Heart right ventricle (tissue), 16 donors: ENCODE measurements at places on chromosomes 11 and 22. TPM values are rescaled to one million over a fixed set of nuclear protein-coding genes. Genes with fewer than 3 reads are reported as not detected.

- no peaks in the 10 kb centered on the region for H3K4me1 ChIP-seq
- no peaks in the 10 kb centered on the region for H3K27me3 ChIP-seq
- H3K4me3 ChIP-seq, result no peak overlapping the region
- no peaks in the 10 kb centered on the region for H3K36me3 ChIP-seq
- no peak for DNase-seq
- H3K27ac ChIP-seq, result no peak overlapping the region
Observed at GRCh38 chr11:16959602-16960001, 54.6 kb downstream of the PLEKHA7 start.

DNA sequence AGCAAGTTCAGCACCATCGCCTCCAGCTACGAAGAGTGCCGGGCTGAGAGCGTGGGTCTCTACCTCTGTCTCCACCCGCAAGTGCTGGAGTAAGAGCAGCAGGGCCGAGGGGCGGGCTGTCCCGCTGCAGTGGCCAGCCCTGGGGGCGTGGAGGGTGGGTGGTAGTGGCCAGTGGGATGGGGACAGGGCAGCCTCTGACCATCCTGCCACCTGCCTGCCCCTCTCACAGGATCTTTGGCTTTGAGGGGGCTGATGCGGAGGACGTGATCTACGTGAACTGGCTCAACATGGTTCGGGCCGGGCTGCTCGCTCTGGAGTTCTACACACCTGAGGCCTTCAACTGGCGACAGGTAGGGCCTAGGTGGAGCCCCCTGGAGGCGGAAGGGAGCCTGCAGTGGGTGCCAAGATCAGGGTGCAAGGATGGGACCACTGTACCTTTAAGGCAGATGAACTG, 15.0 kb upstream of the BBS1 start:
- peaks cover 88% of the 10 kb centered on the region for H3K36me3 ChIP-seq
- no peaks in the 10 kb centered on the region for H3K27me3 ChIP-seq
- H3K4me1 ChIP-seq, result no peaks in the 10 kb centered on the region
- no peak overlapping the region for H3K4me3 ChIP-seq

DNA sequence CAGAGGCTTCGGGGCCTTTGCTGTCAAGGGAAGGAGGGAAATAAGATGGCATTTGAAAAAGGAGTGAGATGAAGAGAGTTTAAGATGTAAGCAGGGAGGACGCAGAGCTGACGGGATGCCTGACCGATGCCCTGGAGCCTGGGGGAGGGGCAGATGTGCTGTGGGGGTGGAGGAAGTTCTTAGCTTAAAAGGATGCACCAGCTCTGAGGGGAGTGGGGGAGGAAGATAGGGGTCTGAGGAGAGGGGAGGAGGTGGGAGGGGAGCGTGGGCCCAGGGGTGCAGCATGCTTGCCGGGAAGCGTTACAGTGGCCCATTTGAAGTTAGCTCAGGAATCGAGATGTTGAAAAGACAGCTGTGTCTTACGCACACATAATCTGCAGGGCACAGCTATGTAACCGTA, 56.3 kb downstream of the RPS6KA4 start:
- no peak overlapping the region for H3K27ac ChIP-seq
- DNase-seq, result no peak
- no peak overlapping the region for H3K4me3 ChIP-seq
- H3K27me3 ChIP-seq, result no peaks in the 10 kb centered on the region

- DNase-seq, result no peak
- H3K4me1 ChIP-seq, result peaks cover 4% of the 10 kb centered on the region
- peak overlapping the region; percentile 15 for H3K27ac ChIP-seq
- H3K27me3 ChIP-seq, result no peaks in the 10 kb centered on the region
- H3K36me3 ChIP-seq, result no peaks in the 10 kb centered on the region
Observed at GRCh38 chr22:23938328-23939016, 22.5 kb downstream of the GSTT2B start.

- DNase-seq, result no peak
- H3K27ac ChIP-seq, result no peak overlapping the region
- peaks cover 69% of the 10 kb centered on the region for H3K36me3 ChIP-seq
- no peak overlapping the region for H3K4me3 ChIP-seq
Observed at GRCh38 chr11:111762981-111763643, 3.1 kb downstream of the PPP2R1B start.

DNA sequence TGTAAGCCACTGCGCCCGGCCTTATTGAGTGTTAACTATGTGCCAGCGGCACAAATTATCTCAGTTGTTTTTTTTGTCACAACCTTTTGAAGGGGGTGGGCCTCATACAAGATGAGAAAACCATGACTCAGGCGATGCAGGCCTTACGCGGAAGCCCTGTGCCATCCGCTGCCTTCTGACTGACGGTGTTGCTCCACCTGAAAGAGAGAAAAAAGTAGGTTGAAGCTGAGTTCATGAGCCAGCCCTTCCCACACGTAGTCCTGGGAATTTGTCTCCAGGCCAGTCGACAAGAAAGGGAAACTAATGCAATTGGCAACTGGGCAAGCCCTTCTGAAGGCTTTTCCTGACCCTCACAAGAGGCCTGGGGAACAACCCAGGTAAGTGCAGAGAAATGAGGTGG, 96.9 kb upstream of the CRYBB3 start:
- H3K27me3 ChIP-seq, result no peaks in the 10 kb centered on the region
- no peaks in the 10 kb centered on the region for H3K36me3 ChIP-seq
- no peak overlapping the region for H3K27ac ChIP-seq
- no peak for DNase-seq

- H3K4me3 ChIP-seq, result no peak overlapping the region
- no peaks in the 10 kb centered on the region for H3K27me3 ChIP-seq
- no peaks in the 10 kb centered on the region for H3K36me3 ChIP-seq
- DNase-seq, result no peak
- H3K4me1 ChIP-seq, result peaks cover 20% of the 10 kb centered on the region
Observed at GRCh38 chr22:27581236-27581635, 220.3 kb downstream of the MN1 start.

GRCh38 chr22:30635273-30636225, at the start of gene SLC35E4:
Gene SLC35E4 (plus strand): TSS chr22:30635781. CDS start chr22:30636451, 670 bp downstream.
- no peaks in the 10 kb centered on the region for H3K36me3 ChIP-seq
- peak within 1 kb of the TSS; percentile 96 for H3K27ac ChIP-seq
- peak within 1 kb of the TSS; percentile 72 for H3K4me3 ChIP-seq
- peaks cover 31% of the 10 kb centered on the region for H3K4me1 ChIP-seq

GRCh38 chr11:121544956-121545355, 92.2 kb upstream of the SORL1-AS1 start:
- no peaks in the 10 kb centered on the region for H3K27me3 ChIP-seq
- no peak for DNase-seq
- H3K4me3 ChIP-seq, result no peak overlapping the region
- H3K36me3 ChIP-seq, result no peaks in the 10 kb centered on the region

C11orf42 gene
- total RNA-seq, result not detected

IL18 gene
- 0.28 TPM for total RNA-seq

BCO2 gene
- total RNA-seq, result 129 TPM

KLHL22 gene
- 20.4 TPM for total RNA-seq

CASP4 gene
- 13.1 TPM for total RNA-seq

OR52K1 gene
- total RNA-seq, result not detected

SAA4 gene
- total RNA-seq, result not detected
